Activated CD4-positive, alpha-beta T cell treated with anti-CD3 and anti-CD28 coated beads, Interleukin-2, amount 50 U/mL, for 1 hour (primary cell): ENCODE measurements at places on chromosomes 4 and X.

GRCh38 chr4:187940299-187940698 lies 55.3 kb upstream of the ZFP42 start:
- DNase-seq, result no peak

- DNase-seq, result no peak
These were observed 242.3 kb upstream of the PPARGC1A start for GRCh38 chr4:24131954-24132673.

DNA sequence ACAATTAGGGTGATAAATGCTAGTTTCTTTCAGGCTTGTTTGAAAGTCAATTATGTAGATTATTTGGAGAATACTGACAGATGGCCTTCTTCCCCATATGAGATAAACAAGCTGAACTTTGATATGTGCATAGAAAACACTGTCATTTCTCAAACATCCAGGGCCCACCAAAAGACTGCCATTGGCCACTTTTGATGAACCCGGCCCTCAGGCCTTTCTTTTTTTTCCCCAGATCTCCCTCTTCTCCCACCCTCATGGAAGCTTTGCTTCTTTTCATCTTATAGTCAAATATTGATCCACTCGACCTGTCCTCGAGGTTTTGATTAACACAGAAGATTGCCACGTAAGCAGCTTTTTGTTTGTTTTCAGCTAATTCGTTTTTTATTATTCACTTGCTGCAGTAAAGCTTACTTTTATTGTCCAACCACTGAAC lies 377.4 kb downstream of the SMARCA1 start:
- no peak for DNase-seq

- DNase-seq, result no peak
These were observed 1344.3 kb downstream of the ADGRL3 start for GRCh38 chr4:62544428-62544827.

DNA sequence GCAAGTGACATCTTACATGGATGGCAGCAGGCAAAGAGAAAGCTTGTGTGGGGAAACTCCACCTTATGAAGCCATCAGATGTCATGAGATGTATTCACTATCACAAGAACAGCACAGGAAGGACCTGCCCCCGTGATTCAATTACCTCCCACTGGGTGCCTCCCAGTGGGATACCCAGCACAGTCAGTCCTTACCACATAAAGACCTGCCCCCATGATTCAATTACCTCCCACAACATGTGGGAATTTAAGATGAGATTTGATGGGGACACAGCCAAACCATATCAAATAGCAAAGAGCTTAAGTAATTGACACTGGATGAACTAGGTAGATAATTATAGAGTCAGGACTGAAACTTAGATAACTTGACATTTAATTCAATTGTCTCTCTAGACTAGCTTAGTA lies 85.6 kb downstream of the SLIT2 start:
- DNase-seq, result no peak

GRCh38 chr4:92618968-92619367 lies 315.2 kb downstream of the GRID2 start:
- DNase-seq, result no peak

DNA sequence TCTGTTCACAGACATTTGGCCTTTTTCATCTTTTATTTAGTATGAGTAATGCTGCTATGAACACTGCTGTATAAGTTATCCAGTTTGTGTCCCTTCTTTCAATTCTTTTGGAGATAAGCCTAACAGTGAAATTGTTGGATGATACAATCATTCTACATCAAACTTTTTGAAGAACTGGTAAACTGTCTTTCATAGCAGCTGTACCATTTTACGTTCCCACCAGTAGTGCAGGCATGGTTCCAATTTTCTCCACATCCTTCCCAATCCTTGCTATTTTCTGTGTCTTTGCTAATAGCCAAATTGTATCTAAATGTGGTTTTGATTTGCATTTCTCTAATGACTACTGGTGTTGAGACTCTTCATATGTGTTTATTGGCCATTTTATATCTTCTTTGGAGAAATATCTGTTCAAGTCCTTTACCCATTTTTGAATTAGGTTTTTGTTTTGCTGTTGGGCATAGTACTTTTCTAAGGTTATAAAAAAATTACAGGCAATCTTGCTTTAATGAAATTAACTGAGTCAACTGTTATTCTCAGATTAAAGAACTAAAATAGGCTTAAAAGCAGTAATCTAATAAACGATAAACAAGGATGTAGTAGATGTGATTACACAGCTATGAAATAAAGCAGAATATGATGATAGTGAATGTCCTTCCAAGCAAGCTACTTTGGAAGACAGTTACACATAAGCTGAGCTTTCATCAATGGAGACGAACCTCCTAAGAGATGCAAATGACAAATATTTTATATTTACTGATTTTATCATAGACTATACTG lies 57.2 kb downstream of the FBXW7 start:
- no peak for DNase-seq

DNA sequence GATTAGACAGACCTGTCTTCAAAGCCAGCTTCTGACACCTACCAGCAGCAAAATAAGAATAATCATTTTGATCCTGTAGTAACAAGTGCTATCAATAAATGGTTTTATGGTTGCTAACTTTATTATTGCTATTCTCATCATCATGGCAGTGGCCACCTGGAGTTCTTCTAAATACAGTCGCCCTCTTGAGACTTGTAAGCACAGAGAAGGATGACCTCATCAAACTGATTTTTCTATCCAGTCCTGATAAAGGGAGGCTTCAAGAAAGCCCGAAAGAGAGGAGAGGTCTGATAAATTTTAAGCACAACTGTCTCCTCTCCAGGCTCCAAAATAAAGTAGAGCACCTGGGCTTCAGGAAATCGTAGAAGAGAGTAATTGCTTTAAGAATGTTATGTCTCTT lies 286.4 kb downstream of the USP46 start:
- DNase-seq, result no peak

DNA sequence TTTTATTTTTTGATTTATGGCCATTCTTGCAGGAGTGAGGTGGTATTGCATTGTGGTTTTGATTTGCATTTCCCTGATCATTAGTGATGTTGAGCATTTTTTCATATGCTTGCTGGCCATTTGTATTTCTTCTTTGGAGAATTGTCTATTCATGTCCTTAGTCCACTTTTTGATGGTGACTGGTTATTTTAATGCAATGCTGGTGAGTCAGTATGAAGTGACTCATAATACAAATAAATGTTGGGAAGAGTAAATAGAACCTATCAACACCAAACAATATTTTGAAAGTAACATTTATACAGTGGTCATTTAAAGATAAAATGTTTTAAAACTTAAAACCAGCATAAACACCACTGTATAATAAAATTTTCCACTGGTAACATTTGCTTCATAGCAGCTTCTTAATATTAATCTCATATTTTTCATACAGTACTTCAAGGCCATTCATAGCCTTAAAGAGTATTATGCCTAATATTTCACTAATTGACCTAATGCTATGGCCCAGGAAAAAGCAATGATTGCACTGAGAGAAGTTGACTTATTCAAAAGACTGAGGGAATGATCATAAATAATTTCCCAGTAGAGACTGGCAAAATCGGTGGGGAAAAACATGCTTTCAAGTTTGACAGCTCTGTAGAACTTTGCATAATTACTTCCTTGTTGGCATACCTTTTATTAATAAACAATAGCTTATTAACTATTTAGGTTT lies 33.9 kb downstream of the CASK start:
- no peak for DNase-seq

DNA sequence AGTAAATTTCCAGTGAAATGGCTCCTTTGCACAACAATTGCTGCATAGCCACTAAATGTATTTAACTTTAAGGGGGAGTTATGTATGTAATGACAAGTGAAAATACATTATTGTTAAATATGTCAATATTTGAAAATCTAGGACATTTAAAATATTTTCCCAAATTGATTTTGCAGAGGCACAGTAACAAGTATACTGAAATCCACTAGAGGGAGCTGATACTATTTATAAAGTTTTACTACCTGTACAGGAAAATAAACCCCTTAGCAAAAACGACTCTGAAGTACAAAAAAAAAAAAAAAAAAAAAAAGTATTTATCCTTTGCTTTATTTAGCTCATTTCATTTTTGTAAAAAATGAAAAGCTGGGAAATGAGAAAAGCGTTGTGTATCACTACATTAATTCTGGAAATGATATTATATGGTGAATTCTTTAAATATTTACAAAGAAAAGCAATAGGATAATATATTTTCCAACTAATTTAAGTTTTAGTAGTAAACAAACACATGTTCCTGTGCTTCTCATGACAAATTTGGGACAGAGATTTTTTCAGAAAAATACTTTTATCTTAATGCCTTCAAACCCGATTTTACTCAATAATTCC lies 727.7 kb downstream of the DMD start:
- DNase-seq, result no peak

- peak; percentile 38 for DNase-seq
These were observed 187.5 kb downstream of the QDPR start for GRCh38 chr4:17324386-17324830.

- DNase-seq, result no peak
These were observed 8.9 kb downstream of the CLCN4 start for GRCh38 chrX:10165580-10166247.

- no peak for DNase-seq
These were observed 139.7 kb downstream of the TSPAN5 start for GRCh38 chr4:98518559-98519267.

- no peak for DNase-seq
These were observed 315.5 kb upstream of the ADGRL3 start for GRCh38 chr4:60884587-60884986.

DNA sequence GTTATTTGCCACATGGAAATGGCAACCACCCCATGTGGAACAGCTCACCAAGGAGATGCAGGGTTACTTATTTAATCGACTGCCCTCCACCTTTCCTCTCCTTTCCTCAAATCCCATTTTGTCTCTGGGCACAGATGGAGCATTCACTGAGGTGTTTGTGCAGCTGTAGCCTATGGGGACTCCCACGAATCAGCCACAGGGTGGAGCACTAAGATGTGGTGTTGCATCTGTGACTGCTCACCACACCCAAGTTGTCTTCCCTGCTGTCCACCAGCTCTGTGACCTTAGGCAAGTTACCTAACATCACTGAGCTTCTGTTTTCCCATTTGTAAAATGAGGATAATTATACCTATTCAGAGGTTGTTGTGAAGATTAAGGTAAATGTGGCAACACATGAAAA lies 252.4 kb upstream of the CPEB2 start:
- DNase-seq, result peak; percentile 1

DNA sequence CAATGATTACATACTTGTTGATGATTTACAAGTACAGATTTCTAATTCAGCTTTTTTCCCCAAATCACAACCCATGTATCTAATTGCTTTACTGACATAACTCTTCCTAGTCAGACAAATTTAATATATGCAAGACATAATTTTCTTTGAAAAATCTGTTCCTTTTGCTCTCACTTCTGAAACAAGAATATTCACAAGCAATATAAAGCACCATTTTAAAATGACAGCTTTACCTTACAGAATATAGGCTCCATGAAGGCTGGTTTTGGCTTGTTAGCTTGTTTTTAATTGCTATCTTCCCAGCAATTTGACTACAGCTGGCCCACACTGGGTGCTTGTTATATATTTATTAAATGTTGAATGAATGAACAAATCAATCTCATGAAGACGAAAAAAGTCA lies 24.5 kb downstream of the GPM6A start:
- DNase-seq, result no peak

GRCh38 chrX:153463556-153463955 lies 6.8 kb downstream of the HAUS7 start:
- DNase-seq, result no peak

DNA sequence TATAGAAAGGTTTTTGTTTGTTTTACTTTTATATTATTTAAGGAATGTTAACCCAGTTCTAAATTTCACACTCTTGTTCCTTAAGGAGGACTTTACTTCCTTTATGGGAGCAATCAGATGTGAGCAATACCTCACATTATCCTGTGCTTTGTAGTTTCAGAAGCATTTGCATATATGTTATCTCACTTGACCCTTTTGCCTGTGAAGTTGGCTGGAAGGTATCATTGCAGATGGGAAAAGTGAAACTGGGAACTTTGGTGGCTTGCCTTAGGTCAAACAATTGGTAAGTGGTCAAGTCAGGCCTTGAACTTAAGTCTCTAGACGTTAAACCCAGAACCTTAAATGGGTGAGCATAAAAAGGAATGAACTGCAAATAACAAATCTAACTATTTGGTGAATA lies 90.6 kb downstream of the AREG start:
- DNase-seq, result no peak

GRCh38 chr4:41880840-41881831 lies 54.1 kb upstream of the TMEM33 start:
- no peak for DNase-seq

- DNase-seq, result no peak
These were observed 53.4 kb upstream of the PITX2 start for GRCh38 chr4:110676241-110676640.

DNA sequence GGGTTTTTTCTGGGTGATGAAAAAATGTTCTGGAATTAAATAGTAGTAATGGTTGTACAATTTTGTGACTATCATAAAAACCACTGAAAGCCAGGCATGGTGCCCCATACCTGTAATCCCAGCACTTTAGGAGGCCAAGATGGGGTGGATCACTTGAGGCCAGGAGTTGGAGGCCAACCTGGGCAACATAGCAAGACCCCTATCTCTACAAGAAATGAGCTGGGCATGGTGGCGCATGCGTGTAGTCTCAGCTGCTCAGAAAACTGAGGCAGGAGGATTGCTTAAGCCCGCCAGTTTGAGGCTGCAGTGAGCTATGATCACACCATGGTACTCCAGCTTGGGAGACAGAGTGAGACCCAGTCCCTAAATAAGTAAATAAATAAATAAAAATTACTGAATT lies 58.3 kb upstream of the TMEM131L start:
- DNase-seq, result no peak

DNA sequence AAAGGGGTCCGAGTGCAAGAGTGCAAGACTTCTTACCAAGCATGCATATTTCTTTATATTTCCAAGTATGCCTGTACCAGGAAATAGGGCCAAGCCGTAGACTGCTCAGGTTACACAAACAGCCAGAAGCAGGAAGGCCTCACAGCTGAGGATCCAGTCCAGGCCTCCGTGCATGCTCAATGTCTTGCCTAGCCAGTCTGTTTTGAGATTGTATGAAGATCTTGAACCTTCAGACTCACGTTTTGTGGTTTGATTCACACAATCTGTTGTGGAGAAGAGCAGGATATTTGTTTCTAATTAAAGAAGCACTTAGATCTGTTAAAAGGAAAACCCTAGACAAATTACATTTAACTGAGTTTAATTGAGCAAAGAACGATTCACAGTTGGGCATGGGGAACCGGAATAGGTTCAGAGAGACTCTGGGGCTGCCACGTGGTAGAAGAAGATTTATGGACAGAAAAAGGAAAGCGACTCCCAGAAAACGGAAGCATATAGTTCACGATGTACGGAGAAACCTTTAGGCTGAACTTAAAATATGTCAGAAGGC lies 1.2 kb downstream of the MGST2 start:
- DNase-seq, result no peak

DNA sequence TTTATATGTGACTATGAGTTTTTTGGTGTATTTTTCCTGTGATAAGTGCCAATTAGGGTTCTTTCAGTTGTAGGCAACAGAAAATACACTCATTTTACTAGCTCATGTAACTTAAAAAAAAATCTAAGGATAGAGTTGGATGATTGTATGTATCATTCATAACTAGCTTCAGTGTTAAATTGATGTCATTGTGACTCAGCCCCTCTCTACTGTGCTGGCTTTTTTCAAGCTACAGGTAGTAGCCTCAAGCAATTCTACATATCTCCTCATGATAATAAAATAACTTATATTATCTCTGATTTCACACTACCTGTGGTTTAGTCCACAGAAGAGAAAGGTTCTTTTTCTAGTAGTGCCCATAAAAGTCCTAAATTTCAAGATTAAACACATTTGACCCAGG lies 11.9 kb downstream of the WDR17 start:
- no peak for DNase-seq
